AG08395 (cell line): ENCODE measurements at places on chromosomes 12 and 14.

DNA sequence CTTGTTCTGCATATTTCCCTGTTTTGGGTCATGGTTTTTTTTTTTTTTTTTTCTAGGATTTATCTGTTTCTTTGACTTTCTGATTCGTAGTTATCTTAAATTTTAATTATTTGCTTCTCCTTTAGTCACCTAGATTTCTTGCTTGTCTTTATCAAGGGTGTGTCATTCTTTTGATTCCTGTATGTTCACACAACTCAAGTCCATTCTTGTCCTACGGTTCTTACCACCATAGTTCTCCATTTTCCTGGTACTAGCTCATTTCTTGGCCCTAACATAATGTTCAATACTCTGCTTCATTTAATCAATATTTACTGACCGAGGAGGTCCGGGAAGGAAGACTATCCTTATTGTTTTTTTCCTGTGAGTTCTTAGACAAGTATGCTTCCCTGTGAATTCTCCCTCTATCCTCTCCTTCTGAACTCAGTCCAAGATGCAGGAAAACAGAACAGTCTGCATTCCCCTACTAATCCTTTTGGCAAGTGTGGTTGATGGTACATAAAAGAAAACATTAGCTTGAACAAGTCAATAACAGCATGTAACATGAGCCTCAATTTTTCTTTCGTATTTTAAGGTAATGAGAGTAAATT lies 1346.4 kb upstream of the SEL1L start:
- DNase-seq = no peak

GRCh38 chr12:42976122-42976521 lies 386.6 kb upstream of the PRICKLE1 start:
- no peak for DNase-seq

GRCh38 chr12:111451649-111452129 lies 46.0 kb downstream of the SH2B3 start:
- DNase-seq = peak; percentile 54

- DNase-seq = no peak
Measured at GRCh38 chr12:90071996-90072395, 363.4 kb upstream of the ATP2B1 start.

GRCh38 chr14:33611405-33612196 lies 339.3 kb downstream of the EGLN3 start:
- DNase-seq = peak; percentile 32

DNA sequence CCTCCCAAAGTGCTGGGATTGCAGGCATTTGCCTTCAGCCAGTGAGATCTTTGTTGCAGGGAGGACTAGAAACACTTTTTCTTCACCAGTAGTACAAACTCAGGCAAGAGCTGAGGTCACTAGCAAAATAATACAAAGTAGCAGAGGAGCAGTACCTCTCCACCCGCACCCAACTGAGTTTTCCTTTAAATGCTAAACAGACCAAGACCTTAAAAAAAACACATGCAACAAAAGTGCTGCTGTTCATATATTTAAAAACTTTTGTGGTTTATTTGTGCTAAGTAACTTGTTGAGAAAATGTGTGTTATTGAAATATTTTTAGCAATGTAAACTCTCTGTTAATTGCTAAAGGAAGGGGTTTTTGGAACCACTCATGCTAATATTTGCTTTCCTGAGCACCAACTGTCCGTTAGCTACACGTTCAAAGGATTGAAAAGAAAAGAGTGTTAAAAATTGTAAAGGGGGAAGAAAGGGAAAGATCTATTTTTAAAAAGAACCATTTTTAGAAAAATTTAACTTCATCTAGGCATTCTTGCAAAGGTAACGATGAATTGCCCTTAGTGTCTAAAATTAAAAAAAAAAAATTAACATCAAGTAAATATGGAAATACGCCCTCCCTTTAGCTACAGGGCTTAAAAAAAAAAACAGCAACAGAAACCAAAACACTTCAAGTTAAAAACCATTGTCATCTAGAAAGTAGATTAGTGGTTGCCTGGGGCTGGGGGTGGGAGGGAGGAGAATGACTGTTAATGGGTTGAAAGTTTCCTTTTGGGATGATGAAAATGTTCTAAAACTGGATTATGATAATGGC lies 114.0 kb upstream of the KRAS start:
- DNase-seq = no peak

DNA sequence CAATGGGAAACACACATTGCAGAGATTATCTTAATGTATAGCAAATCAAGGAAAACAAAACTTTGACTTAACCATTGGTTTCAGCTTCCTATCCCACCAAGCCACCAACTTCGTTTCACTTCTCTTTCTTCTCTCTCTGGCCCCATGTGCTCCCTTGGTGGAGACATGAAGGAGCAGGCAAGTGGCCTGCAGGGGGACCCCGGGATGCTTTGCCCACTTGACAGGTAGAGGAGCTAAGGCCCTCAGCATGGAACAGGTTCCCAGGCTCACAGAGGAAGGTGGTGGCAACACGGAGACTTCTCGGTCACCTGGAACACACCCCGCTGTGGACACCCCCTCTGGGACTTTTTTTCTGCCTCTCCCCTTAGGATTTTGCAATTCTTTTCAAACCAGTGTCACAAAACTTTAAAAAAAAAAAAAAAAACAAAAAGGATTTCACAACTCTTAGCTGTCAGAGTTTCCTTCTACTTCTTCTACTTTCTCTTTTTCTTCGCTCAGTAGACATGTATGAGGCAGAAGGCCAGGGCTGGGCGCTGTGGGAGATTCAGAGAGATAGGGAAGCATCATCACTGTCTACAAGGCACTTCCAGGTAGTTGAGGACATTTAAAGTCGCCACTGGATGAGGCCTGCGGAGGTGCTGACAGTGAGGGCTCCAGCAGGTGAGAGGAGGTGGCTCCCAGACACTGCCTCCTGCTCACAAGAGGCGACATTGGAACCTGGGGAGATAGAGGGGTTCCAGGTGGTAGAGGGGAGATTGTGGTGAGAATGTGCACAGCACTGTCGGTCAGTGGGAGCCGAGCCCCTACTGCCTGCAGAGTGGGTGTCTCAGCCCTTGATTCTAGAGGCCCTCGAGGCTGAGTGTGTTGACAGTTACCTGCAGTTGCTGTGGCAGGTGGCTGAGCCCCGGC lies 119.6 kb downstream of the GCH1 start:
- no peak for DNase-seq

GRCh38 chr14:72678356-72678755 lies 215.5 kb downstream of the DPF3 start:
- peak; percentile 59 for DNase-seq

DNA sequence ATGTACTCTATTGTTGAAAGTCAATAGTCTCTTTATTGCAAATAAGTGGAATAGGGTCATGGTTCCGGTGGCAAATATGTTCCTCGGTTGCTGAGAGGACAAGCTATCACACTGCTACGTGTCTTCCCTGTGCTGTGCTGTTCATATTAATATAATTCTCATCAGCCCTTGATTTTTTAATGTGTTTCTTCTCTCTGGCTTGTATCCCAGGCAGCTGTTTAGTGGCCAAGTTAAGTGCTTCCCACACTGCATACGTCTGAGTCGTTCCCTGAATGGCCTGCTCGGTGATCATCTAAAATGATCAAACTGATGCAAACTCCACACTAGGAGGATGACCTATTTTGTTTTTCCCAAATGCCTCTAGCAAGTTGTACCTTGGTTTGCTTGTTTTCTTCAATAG lies 186.4 kb downstream of the ANO6 start:
- no peak for DNase-seq

GRCh38 chr12:3303410-3304136 lies 187.4 kb upstream of the PRMT8 start:
- no peak for DNase-seq

GRCh38 chr12:6548966-6549683 lies 6.7 kb downstream of the IFFO1 start:
- peak; percentile 60 for DNase-seq

- peak; percentile 6 for DNase-seq
Measured at GRCh38 chr12:130280231-130280630, 57.5 kb upstream of the PIWIL1 start.

GRCh38 chr12:7609495-7609894 lies 56.2 kb downstream of the APOBEC1 start:
- no peak for DNase-seq
